ENCODE measurements at places on chromosomes 2 and 18.

DNA sequence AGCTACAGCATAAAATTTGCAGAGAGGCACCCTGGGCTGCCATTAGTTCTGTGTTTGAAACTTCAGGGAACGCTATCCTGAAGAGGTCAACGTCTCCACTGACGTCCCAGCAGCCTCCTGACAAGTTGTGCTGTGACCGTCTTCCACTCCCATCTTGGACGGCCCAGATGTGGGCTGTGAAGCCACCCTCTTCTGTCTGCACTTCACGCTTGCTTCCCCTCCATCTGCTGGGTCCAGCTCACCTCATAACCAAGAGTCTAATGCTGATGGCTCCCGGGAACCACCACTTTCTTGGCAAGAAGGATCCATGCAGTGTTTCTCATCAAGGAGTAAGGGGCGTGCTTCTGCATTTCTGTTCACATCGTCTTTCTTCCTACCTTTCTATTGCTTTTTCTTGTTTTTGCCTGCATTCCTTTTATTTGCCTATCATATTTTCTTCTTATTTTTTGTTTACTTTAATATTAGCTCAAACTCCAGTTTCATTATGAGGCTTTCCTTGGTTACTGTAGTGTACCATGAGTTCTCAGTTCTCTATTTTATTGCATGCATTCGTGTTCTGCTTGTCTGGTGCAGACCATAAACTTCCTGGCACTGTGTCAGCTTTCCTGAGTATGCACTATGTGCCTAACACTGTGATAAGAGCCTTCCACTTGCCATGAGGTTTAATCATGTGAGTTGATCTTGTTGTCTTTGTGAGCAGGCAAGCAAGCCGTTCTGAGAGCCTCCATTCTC, 631.8 kb upstream of the RAB6C start:
- DNase-seq = no peak

GRCh38 chr2:86017901-86018896, 87.5 kb downstream of the POLR1A start:
- no peak for DNase-seq

GRCh38 chr2:9160732-9161131, 45.9 kb upstream of the ASAP2 start:
- DNase-seq = no peak

DNA sequence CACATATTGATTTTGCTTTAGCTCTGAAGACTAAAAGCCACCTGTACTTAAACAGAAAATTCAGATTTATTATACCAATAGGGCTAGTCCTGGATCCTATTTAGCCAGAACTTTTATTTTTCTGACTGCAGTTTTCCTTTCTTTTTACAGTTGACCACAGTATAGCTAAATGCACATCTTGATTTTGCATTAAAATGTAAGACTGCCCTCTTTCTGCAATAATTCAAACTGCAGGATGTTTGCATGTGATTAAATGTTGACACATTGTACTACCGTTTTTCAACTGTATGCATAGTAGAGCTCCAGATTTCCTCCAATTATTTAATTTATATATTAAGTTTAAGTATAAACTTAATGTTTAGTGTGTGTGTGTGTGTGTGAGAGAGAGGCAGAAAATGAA, 1262.9 kb downstream of the SUCLG1 start:
- DNase-seq = no peak

- DNase-seq = no peak
Measured at GRCh38 chr2:183105402-183106134, 18.7 kb upstream of the NUP35 start.

DNA sequence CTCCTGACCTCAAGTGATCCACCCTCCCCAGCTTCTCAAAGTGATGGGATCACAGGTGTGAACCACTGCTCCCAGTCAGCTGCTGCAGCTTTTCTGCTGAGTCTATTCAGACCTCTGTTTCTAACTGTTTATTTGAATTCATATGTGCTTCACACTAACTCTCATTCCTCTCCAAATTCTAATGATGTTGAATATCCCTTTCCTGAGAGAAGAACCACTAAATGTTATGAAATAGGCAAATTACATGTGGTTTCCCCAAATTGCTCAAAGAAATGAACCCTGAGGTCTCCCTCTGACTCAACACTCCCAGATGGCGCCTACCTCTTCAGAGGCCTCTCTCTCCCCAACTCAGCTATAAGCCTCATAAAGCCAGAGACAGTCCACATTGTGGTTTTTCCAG, 98.6 kb downstream of the IRS1 start:
- no peak for DNase-seq

DNA sequence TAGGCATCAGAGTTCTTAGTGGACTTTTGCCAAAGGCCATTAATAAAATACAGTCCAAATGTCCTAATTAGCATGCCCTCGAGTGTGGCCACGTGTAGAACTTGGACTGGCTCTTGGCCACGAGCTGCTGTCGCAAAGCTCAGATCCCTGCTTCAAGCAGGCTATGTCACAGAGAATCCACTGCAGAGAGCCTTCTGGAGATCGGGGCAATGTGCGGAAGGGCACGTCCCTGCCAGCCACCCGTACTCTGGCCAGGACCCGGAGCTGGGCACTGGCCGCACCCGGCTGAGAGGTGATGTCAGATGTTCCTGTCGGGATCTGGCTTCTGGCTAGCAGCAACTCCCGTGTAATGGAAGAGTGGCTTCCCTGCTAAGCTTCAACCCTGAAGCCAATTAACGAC, 432.7 kb upstream of the ID2 start:
- no peak for DNase-seq

- DNase-seq = peak; percentile 38
Measured at GRCh38 chr2:191115391-191115790, 35.4 kb downstream of the STAT4 start.

- no peak for DNase-seq
Measured at GRCh38 chr18:13579874-13580273, 146.5 kb downstream of the FAM210A start.

DNA sequence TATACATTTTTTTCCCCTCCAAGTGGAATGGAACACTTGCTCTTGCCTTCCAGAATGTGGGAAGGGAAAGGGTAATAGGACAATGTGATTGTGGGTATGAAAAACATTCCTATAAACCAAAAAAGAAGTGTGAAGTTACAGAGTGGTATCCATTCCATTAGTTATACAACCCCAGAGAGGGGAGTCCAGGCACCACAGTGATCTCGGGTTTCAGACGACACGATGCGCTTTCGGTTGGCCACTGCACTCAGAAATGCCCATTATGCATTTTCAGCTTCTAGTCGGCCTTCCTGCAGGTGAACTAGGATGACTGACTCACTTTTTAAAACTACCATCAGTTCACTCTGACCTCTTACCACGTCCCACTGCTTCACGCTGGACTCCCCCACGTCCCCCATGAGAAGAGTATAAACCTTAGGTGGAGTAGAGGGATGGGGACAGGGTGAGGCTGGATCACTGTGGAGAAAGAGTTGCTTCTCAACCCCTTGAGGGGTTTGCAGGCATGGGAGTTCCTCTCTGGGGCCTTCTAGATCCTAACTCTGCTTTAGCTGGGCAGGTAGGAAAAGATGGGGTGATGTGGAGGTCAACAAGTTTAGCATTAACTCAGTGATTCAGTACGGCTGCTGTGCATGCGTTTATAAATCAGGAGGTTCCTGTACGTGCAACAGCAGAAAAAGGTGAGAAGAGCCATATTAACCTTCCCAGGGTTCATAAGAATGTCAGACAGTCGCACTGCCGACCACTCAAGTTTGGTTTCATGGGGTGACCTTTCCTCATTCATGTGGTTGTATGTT, 50.5 kb downstream of the ZNF532 start:
- no peak for DNase-seq
